NCI-H1930 (cell line): ENCODE measurements at places on chromosomes 4 and X.

- no peak for DNase-seq
Observed at GRCh38 chrX:38363046-38363445, 10.6 kb downstream of the OTC start.

DNA sequence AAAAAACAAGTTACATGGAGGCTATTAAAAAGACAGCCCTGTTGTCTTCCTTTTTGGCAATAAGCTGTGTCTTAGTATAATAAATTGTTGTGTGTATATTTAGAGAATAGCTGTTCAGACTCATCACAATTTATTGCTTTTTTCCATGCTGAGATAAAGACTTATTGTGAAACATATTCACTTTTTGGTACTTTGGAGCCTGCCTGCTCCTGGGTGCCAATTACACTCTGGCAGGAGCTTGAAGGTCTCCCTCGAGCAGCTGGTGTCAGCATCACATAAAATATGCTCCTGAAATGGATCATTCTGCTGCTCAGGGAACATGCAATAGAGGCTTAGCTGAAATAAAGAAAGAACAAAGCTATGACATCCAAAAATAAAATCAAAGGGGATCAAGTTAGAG lies 211.6 kb upstream of the DKK2 start:
- DNase-seq: no peak

GRCh38 chr4:79662651-79663050 lies 254.6 kb upstream of the GK2 start:
- no peak for DNase-seq

DNA sequence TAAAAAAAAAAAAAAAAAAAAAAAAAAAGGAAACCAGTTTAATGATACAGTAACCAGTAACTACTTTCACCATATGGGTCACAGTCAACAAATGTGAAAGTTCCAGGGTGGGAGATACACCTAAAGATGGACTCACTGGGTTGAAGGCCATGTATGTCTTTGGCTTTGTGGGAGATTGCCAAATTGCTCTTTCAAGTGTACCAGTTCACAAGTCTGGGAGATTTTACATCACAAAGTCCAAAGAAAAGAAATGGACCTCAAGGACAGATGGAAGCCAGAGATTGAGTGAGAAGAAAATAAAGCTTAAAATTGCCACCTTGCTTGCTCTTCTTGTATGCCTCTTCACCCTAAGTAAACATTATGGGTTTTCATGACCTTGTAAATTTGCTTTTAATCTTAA lies 65.3 kb downstream of the NHS start:
- DNase-seq: no peak

- DNase-seq: no peak
Observed at GRCh38 chr4:155025762-155026457, 182.5 kb upstream of the NPY2R start.

GRCh38 chrX:108117988-108118387 lies 26.4 kb downstream of the ATG4A start:
- peak; percentile 22 for DNase-seq

- DNase-seq: no peak
Observed at GRCh38 chr4:84681486-84682274, 98.8 kb downstream of the CDS1 start.

DNA sequence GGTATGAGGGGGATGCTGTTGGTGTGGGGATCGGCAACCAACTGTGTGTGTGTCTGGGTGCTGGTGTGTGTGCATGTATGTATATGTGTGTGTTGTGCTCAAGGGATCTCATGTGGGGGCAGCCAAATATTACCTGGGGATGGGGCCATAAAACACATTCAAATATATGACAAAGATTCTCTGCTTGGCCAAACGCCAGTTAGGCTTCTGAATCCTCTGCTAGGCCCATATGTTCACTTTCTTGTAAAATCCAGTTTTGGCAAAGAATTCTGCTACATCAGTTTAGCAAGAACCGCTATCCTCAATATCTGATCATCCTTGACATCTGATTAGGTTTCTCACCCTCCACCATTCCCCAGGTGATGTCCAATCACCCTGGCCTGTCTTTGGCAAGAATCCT lies 106.6 kb downstream of the RASL11B start:
- DNase-seq: no peak

DNA sequence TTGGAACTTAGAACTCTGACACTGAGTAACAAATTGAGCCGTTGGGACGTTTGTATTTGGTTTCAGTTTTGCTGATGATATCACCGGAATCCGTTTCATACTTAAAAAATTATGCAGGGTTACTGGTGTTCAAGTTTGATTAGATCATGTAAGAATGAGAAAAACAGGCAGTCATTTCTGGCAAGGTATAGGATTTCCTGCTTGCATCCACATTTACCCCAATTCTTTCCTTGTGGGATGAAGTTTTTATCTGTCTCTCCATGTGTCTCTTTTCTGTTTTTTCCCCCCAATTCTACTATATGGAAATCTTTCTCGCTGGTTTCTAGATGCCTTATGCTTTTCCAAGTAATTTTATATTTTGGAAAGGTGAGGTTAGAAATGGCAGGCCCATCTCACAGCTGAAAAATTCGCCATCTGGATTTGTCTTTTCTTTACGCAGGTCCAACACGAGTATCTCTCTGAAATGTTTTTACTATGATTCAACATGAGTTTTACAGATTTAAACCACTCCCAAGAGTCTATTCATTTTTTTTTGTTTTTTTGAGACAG lies 197.9 kb downstream of the SHOX start:
- DNase-seq: no peak

DNA sequence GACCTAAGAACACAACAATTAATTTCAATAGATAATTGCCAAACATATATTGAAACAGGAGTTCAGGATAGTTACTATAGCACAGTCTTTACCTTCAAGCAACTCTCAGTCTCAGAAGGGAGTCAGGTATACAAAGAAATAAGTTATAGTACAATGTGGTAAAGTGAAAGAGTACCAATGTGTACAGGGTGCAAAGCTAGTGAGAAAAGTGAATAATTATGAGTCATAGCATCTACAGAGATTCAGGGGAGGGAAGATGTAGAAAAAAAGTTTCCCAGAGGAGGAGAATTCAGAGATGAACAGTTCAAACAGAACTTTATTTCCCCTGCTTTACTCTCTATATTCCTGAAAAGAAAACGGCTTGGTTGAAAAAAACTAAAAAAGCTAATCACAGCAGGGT lies 22.7 kb upstream of the DKK2 start:
- DNase-seq: no peak

- DNase-seq: no peak
Observed at GRCh38 chr4:40214038-40214437, 17.2 kb downstream of the RHOH start.

DNA sequence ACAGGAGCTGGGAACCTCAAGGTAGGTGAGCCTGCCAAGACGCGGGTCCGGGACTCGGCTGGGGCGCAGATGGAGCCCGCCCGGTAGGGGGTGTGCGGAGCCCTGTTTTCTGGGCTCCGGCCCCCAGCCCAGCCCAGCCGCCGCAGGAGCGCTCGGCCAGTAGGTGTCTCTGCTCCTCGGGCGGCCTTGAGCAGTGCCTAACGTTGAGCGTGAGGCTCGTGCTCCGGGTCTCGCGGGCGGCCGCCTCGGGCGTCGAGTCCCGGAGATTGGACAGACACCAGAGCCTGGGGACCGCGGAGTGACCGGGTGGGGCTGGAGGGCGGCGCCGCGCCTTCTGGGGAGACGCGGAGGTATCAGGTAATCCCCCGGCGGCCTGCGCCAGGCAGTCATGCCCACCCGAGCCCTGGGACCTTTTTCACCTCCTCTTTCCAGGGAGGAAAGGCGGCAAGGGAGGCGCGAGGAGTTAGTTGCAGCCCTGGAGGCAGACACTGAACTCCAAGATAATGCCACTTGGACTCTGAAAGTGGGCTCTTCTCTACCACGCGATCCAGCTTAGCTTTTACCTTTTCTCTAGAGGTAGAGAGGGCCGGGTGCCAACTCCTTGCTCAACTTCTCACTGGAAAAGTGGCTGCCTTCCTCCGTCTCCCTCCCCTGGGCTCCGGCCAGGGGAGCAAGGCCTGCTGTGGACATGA lies 14.5 kb upstream of the FGG start:
- DNase-seq: peak; percentile 42

DNA sequence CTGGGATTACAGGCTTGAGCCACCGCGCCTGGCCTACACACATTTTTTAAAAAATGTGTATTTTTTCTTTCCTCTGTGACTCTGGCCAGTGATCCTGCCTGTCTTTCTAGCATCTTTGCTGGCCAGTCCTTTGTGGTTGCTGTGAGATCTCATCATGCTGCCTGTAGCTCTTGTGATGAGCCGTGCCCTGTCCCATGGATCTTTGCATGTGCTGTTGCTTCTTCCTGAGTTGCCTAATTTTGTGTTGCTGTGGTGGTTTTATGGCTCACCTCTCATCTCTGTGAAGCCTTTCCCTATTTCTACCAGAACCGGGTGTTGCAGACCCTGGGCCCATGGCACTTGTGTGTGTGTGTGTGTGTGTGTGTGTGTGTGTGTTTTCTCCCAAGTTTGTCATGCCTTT lies 8.3 kb downstream of the NSD2 start:
- no peak for DNase-seq
